ENCODE measurements at places on chromosomes 1 and 21.
A peak's percentile ranks its signal among the peaks of the same experiment; 100 is the strongest.

DNA sequence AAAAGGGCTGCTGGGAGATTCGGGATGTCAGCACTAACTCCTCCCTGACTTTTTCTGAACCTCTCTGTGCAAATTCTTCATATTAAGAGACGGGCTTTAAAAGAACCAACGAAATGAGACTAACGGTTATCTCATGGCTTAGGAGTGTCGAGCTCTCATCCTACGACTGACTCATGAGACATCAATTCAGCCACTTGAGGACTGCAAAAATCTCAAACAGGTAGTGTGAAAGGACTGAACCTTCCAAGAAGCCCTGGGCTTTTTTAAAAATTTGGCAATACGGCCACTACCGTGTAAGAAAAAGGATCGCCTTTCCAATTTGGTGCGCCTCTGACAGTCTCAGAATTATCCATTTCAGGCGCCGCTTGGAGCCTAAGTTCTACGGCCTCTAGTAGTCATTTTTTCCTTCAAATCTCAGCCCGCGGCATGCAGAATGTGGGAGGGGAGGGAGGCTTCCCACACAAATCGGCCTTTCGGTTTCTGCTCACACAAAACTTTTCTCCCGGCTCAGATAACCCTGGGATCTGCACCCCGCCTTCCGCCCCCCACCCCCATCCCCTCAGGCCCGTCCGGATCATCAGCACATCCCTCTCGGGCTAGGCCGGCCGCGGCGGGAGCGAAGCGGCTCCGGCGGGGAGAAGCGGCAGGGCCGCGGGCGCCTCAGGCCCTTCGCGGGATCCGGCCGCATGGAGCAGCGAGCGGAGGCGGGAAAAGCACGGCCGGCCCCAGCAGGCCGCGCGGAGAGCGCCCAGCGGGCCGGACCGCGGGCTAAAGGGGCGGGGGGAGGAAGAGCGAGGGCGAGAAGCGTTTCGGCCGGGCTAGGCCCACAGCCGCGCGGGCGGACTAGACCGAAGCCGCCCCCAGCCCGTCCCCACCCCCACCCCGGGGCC lies 618 bp downstream of the HNRNPR start:
- peak; percentile 5 for DNase-seq

DNA sequence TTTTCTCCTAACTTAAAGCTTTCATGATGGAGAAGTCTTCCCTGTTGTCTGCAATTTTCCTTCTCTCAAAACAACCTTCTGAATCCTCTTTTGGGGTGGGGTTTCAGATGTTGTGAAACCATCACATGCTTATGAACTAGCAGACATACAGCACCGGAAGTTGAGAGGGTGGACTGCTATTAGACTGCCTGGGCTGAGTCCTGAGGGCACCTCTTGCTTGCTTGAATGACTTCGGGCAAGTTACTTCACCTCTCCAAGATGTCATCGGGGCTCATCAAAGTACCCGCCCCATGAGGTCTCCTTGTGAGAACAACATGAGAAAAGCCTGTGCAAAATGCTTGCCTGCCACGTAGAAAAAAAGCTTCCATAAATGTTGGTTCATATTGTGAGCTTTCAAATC lies 89.6 kb downstream of the CCDC185 start:
- DNase-seq: no peak

GRCh38 chr1:110602466-110602865 lies 3.7 kb downstream of the KCNA2 start:
- no peak for DNase-seq

- no peak for DNase-seq
Observed at GRCh38 chr1:203547147-203547546, 53.2 kb downstream of the OPTC start.

- DNase-seq: no peak
Observed at GRCh38 chr1:168266644-168267186, 14.0 kb upstream of the TBX19 start.

GRCh38 chr1:16438924-16439323 lies 1.6 kb upstream of the NECAP2 start:
- no peak for DNase-seq

- no peak for DNase-seq
Observed at GRCh38 chr1:160371346-160371631, 4.4 kb downstream of the NHLH1 start.

- no peak for DNase-seq
Observed at GRCh38 chr21:29810871-29811270, 128.9 kb downstream of the GRIK1 start.

DNA sequence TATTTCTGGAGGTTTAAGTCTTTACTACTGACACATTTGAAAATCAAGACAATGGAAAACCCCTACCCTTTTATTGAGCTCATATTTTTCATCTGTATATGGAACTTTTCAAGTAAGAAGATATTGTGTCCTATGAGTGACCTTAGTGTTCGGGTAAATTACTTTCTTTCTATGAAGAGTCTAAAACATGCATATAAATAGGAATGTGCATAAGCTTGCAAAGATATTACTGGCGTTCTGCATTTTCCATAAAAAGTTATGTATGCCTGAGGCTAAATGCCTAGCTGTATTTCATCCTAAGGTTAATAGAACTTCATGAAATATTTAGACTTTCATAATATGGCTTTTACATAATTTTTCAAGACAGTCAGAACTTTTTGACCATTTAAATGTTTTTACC lies 495.8 kb upstream of the ADAMTS5 start:
- no peak for DNase-seq
